ENCODE measurements at places on chromosomes 12 and 14.

GRCh38 chr12:123267335-123267920, 4.2 kb downstream of the CDK2AP1 start:
- DNase-seq = no peak

DNA sequence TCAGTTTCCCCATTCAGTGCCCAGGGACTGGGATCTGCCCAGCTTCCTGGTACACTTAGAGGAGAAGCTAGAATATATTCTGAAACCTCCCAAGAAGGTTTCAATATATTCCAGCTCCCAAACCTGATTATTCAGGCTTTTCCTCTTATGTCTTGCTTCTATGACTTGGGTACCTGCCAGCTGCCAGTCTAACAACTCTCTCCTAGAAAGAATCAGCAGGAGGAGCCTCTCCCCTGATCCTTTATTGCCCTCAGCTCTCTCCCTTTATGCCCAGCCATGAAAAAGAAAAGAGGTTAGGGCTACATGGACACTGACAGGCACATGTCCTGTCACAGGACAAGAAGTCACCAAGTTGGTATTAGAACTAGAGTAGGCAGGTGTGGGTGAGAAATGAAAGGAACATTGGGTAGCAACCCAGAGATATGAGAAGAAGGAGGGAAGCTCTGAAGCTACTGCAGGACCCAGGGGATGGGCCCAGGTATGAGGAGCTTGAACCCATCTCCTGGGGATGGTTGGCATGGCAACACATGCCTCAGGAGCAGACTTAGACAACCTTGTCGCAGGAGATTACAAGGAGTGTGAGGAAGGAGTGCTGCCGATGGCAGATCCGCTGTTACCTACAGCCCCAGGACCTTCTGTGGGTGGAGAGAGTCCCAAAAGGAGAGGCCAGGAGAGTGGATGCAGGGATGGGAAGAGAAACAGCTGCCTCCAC, 2.0 kb upstream of the CACNB3 start:
- no peak for DNase-seq

- DNase-seq = no peak
Measured at GRCh38 chr14:92754966-92755365, 6.5 kb upstream of the LGMN start.

- no peak for DNase-seq
Measured at GRCh38 chr14:29205658-29206057, 439.1 kb downstream of the FOXG1 start.

DNA sequence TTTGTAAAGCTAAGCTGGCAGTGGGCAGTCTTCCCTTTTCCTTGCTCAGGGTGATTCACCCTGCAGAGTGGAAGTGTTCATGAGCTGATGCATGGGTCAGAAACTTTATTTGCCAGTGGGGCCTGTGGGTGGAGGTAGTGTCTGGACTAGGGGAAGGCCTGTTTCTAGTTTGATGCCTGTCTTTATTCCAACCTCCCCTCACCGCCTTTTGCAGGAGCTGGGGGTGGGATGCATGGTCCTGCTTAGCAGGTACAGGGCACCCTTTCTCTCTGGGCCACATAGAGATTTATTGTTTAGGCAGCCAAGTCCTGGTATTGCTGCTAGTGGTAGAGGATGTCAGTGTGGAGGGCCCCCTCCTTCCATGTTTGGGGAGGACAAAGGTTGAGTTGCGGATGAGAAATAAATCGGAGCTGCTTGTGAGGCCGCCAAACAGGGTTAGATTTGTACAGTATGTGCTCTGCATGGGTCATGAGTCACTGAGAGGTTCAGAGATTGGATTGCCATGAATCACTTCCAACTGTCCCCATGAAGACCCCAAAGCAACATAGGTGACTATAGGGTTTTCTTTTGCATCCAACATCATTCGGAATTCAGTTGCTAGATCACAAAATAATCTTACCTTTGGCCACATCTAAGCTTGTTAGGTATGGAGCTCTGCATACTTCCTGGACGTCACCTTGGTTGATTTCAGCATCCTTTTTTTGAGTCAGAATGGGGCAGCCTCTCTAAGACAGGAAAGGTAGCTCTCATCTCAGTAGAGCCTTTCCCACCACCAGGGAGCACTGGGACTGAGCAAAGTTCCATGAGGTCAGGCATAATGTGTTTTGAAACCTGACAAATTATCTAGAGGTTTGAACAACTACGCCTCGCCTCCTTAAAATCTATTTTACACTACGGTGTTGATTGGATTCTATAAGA, 8.8 kb downstream of the SMOC1 start:
- no peak for DNase-seq

DNA sequence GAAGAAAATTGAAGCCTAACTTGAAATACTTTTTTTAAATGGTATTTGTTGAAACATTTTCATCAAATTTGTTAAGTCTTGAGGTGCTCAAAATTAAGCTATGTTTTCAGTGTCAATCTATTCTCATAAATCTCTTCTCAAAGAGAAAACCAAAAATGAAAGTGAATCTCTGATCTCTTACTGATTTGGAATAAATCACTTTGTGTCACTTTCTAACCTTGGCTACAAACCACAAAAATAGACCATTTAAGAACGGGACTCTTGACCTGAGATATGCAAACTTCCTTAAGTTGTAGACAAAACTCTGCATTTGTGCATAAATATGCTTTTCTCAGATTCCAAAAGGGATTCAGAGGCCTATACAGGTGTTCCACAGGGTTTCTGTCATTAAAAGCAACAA, 192.9 kb downstream of the SEC23A start:
- no peak for DNase-seq

DNA sequence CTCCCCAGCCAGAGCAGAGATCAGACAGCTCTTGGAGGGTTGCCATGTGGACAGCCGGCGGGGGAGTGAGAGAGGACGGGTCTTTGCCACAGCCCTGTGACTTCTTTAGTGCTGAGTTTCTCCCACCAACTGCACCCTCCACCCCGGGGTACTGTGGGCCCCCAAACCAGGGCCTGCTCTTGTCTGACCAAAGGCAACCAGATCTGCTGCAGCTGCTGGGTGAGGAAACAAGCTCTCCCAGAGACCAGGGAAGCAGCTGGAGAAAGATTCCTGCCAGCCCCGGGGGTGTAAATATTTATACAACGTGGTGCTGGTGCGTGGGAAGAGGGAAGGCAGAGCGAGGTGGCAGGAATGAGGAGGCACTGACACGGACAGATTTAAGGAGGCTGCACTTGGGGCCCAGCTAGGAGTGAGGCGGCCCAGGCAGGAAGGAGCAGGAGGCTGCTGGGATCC, 14.3 kb upstream of the ZFP36L1 start:
- DNase-seq = no peak

DNA sequence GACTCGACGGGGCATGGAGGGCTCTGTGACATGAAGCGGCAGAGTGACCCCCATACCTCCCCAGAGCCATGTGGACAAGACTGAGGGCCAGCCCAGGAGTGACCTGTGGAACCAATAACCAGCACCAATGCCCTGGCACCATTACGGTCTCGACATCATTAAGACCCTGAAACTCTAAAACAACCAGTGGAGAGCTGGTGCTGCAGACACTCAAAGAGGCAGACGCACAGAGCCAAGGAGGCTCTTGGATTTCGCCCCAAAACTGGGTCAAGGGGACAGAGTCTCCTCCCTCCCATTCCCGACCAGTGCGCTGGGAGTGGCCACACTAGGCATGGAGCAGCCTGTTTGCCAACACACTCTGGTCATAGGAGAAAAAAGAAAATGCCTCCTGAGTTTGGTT, 41.6 kb upstream of the VASH1 start:
- DNase-seq = no peak

- DNase-seq = no peak
Measured at GRCh38 chr12:120925740-120926563, 21.8 kb upstream of the SPPL3 start.

DNA sequence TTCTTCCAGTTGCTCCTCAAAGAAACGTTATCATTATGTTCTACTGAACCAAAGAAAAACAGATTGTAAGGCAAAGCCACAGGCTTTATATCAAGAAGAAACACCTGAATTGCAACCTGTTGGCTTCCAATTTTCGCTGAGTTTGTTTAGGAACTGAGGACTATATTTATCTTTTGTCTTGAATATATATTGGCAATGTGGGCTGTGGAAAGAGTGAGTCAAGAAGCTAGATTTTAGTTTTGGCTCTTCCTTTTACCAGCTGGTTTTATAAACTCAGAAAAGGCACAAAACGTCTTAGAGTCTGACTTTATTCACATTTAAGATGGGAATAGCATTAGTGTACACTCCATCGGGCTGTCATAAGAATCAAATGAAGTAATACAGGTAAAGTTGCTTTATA, 10.4 kb upstream of the PTHLH start:
- DNase-seq = no peak

GRCh38 chr12:97609957-97610356, 147.4 kb downstream of the RMST start:
- no peak for DNase-seq

DNA sequence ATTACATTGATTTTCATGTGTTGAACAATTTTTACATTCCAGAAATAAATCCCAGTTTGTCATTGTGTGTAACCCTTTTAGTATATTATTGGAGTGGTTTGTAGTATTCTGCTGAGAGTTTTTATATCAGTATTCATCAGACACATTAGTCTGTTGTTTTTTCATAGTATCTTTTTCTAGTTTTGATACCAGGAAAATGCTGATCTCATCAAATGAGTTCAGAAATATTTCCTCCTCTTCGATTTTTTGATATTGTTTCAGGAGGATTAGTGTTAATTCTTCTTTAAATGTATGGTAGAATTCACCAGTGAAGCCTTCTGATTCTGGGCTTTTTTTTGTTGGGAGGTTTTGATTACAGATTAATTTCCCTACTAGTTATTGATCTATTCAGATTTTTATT, 15.3 kb downstream of the CLEC6A start:
- DNase-seq = no peak

DNA sequence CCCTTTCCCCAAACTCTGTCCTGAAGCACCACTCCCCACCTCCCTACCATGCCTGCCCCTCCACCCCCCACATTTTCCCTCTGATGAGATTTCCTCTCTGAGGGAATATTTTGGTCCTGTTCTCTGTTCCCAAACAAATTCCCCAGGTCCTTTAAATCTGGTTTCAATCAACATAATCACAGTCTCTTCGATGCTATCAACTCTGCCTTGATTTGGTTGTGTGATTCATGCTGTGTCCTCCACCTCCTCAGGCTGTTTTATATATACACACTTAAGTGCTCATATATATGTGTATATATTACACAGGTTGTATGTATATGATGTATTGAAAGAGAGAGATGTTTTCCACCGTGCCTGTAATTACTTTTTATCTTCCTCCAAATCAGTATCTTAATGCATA, 36.0 kb downstream of the NTF3 start:
- no peak for DNase-seq

Measured in cerebellar nuclear complex (tissue), 1 donor.